ENCODE measurements at places on chromosomes 11 and 22. TPM values are rescaled to one million over a fixed set of nuclear protein-coding genes. Genes with fewer than 3 reads are reported as not detected.

- DNase-seq: no peak
Observed at GRCh38 chr11:74204701-74205100, 33.6 kb downstream of the PPME1 start.

DNA sequence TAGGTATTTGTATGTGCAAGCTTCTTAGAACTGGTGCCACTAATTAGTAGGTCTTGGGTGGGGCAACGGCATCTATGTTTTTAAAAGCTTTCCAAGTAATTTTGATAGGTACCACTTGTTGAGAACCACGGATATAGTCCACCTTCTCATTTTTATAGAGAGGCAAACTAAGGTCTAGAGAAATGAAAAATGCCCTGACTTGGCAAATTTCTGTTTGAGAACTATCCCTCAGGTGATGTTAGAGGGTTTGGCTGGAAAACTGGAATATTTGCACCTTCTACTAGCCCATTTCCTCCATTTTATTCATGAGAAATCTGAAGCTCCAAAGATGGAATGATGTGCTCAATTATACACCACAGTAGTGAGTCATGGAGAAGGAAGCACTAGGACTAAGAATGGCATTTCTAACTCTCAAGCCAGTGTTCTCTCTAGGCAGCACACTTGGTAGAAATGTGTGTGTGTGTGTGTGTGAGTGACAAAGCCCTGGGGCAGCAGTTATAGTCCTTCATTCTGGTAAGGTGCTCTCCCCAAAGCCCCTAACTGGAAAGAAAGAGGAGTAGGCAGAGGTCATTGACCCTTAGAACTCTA is 1.8 kb upstream of the TMEM86A start:
- DNase-seq: no peak

Gene UCP3
- 0.38 TPM for total RNA-seq

GRCh38 chr11:15280393-15280792 is 165.7 kb downstream of the INSC start:
- DNase-seq: no peak

DNA sequence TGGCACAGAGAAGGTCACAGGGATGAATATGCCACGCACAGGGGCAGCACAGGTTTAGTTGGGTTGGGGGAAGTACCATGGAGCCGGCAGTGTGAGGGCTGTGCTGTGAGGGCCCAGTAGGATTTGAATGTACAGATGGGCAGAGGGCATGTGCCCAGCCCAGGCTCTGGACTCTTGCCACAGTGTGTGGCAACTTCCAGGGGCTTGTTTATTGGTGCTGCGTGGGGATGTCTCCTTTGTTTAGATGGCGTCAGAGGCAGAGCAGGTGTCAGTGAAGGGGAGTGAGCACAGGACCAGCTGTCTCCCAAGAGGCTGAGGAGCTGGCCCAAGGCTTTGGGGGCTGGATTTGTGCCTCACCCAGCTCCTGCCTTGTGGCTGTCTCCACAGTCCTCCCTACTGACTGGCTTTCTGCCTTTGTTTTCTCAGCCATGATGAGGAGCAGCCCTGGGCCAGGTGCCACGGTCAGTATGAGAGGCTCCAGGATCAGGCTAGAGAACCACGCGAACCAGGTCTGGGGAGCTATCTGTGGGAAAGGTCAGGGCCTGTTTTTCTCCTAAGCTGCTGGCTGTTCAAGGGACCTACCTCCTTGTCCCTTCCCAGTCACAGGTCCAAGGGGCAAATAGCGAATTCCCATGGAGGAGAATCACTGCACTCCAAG is 21.9 kb downstream of the SUN2 start:
- DNase-seq: no peak

DNA sequence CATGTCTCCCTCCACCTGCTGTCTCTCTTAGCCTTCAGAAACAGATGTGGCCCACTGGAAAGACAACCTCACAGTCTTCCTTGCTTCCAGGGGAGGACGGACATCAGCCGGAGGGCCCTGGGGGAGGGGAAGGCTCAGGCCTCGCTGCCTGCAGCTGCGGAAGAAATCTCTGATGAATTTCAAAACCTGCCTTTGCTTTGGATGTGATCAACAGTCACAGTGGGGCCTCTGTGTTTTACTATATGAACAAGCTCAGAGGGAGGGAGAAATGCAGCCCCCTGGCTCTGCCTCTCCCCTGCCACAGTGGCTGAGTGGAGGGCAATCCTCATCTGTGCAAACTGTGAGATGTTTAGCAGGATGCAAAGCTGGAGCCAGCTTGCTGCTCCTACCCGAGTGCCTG is 282.8 kb downstream of the NTM start:
- no peak for DNase-seq

All from dermis microvascular lymphatic vessel endothelial cell (primary cell).